ENCODE measurements at places on chromosomes 5 and 9.

GRCh38 chr9:87619346-87619745, 106.6 kb upstream of the CTSL start:
- DNase-seq, result no peak

DNA sequence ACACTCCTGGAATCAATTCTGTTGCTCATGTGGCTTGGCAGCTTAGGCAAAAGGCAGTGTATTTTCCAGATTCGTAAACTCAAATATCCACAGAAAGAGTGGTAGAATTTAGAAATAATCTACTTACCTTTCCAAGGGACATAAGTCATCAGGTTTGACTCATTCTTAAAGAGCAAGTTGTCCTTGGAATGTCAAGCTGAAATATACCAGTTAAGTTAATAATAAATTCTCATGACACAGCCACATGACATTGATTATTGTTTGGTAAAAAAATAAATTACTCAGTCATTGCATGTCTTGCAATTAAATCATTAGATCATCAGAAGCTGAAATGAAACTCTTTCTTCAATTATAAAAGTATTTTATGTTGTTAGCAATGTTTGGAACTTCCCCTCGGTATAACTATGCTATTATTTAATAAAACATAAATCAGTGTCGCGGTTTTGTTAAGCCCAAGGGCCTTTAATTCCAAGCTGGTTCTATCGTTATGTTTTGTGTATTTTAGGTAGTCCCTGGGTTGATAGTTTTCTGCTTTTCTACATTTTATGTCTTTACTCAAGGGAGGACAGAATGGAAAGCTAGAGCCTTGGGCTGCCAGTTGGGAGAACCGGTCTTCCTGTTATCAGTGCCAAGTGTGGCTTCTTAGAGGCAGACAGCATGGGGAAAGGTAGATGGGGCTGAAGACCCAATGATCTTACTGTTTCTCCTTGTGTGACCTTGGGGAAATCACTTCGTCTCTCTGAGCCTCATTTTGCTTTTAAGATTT, 79.3 kb upstream of the PRLR start:
- no peak for DNase-seq

DNA sequence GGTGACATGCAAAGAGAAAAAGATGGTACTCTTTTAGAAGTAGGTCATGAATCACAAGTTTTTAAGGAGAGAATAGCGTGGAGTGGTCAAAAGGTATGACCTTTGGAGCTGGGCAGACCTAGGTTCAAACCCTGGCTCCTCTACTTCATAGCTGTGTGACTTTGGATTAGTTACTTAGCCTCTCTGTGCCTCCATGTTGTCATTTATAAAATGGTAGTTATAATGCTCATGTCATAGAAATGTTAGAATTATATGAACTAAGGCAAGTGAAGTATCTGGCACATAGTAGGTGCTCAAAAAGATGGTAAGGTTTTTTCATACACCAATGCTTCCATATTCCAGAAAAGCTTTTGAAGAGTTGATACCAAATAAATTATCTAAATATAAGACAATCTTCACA, 7.3 kb downstream of the F2R start:
- no peak for DNase-seq

- no peak for DNase-seq
Measured at GRCh38 chr9:131262327-131263032, 13.8 kb downstream of the FAM78A start.

- DNase-seq, result no peak
Measured at GRCh38 chr9:36441966-36442365, 41.9 kb upstream of the RNF38 start.

GRCh38 chr9:86965636-86966395, 18.5 kb upstream of the GAS1 start:
- DNase-seq, result no peak

DNA sequence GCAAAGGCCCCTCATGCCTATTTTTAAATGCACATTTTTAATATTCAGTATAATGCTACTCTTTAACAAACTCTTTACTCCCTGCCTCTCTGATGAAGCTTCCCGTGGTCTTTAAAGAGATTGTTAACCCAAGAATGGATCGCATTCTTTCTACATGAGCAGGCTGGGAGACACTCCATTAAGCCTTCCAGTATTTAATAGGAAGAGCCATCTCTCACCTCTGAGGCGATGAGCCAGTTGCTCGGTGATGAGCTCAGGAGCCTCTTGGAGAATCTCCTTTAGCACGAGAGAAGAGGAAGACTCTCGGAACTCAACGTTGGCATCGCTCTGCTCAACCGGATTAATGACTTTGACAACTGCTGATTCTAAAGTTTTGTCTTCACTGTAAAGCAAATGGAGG, 59.6 kb downstream of the PRUNE2 start:
- no peak for DNase-seq
